ENCODE measurements at places on chromosomes 2 and 18. TPM values are rescaled to one million over a fixed set of nuclear protein-coding genes. Genes with fewer than 3 reads are reported as not detected.

SERPINB12 gene
- not detected for total RNA-seq

B4GALT6 gene
- total RNA-seq, result 9.8 TPM

CROCC2 gene
- not detected for total RNA-seq

NEU4 gene
- 0.18 TPM for total RNA-seq

SPC25 gene
- 21.9 TPM for total RNA-seq

AQP12B gene
- total RNA-seq, result not detected

ROCK1 gene
- total RNA-seq, result 17.7 TPM

MTIF2 gene
- 44.7 TPM for total RNA-seq

MSTN gene
- not detected for total RNA-seq

C1QL2 gene
- total RNA-seq, result 0.14 TPM

CDK5R2 gene
- 2.5 TPM for total RNA-seq

ZNF396 gene
- 0.66 TPM for total RNA-seq

RNF152 gene
- total RNA-seq, result 0.01 TPM

TTLL4 gene
- 29.6 TPM for total RNA-seq

MGAT4A gene
- total RNA-seq, result 1.3 TPM

STPG4 gene
- total RNA-seq, result not detected

ZNF513 gene
- total RNA-seq, result 11.6 TPM

DNAJC5G gene
- not detected for total RNA-seq

ST8SIA5 gene
- total RNA-seq, result 0.02 TPM

FAM228A gene
- not detected for total RNA-seq

BOLL gene
- not detected for total RNA-seq

UGT1A6 gene
- total RNA-seq, result 1.3 TPM

TEKT4 gene
- total RNA-seq, result not detected

UNC80 gene
- total RNA-seq, result not detected

UGT1A8 gene
- not detected for total RNA-seq

QPCT gene
- total RNA-seq, result 18.6 TPM

INO80B gene
- 49.0 TPM for total RNA-seq

UGT1A5 gene
- not detected for total RNA-seq

UBXN4 gene
- 46.9 TPM for total RNA-seq
